ENCODE measurements at places on chromosomes 16 and 17. TPM values are rescaled to one million over a fixed set of nuclear protein-coding genes. Genes with fewer than 3 reads are reported as not detected.

GRCh38 chr17:64355536-64356303, 34.9 kb downstream of the PECAM1 start:
- peak; percentile 71 for DNase-seq

GRCh38 chr16:3101841-3102470, 2.9 kb upstream of the ZSCAN10 start:
- DNase-seq, result no peak

DNA sequence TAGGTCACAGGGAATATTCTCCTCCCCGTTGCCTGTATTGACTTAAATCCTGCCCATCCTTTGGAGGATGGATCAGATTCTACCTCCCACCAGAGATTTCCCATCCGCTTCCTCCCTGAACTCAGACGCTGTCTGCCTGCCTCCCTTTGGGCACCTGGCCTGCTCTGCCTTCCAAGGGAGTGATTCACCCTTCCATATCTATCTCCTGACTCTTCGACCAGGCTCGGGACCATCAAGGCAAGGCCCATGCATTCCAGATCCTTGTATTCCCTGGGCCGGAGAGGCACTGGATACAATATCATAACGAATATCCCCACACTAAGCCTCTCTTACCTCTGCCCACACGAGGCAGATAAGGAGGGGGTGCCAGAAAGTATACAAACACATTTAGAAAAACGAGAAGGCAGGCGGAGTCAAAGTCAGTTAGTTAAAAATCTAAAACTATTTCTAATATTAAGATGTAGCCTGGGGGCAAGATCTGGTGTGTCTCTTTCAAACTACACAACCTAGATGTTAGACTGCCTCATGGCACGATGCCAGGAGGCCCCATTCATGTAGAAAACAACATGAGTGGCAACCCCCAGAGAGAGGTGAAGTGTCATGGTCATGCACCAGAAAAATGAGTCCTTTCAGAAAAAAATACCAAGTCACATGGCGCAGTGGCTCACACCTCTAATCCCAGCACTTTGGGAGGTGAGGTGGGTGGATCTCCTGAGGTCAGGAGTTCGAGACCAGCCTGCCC, 9.2 kb downstream of the PMP22 start:
- peak; percentile 85 for DNase-seq

- no peak for DNase-seq
These were observed 212.5 kb downstream of the CCDC182 start for GRCh38 chr17:57532556-57532955.

DNA sequence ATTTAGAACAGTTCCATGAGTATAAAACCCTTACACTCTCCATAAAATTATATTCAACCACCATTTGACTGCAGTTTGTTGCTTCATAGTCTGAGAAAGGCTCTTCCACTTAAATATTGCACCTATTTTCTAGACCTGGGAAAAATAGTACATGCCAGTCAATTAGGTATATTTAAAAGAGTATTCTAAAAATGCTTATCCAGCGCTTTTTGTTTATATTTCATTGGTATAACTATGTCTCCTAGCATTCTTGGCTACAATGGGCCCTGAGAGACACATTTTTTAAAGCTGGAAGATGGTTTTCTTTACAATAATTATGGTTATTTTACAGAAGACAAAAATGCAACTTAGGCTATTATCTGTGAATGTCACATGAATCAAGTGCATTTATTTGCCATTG, 439.4 kb downstream of the KCNJ18 start:
- DNase-seq, result no peak

- DNase-seq, result no peak
These were observed 401.6 kb downstream of the NPIPA7 start for GRCh38 chr16:16780588-16780987.

DNA sequence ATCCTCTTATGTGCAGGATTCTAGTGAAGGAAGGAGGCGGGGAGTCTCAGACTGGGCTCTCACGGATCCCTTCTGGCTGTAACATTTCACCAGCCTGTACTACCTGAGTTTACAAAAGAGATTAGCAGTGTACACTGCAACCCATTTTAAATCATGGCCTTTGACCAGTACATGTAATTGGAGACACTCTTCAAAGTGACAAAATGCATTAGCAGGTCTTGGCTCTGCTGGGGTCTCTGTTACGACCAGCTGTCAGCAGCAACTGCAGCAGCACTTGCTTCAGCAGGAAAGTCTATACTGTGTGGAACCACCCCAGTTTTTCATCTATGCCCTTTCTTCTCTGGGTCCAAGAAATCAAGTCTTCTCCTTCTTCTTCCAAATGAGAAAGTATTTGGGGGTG, 322.8 kb upstream of the ASIC2 start:
- DNase-seq, result no peak

DNA sequence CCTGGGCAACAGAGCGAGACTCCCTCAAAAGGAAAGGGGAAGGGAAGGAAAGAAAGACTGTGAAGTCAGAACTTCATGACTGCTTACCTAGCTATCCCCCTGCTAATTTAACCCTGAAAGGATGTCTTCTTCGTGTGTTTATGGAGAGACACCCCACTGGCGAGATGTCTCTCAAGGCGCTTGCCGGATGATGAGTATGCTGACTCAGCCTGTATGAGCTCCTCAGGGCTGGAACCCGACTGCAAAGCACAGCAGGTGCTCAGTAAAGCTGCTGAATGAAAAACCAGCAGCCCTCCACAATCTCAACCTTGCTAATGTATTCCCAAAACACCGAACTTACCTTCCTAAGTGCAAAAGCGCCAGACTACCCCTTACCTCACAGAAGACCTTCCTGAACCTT, 2.3 kb downstream of the ANKFY1 start:
- no peak for DNase-seq

DNA sequence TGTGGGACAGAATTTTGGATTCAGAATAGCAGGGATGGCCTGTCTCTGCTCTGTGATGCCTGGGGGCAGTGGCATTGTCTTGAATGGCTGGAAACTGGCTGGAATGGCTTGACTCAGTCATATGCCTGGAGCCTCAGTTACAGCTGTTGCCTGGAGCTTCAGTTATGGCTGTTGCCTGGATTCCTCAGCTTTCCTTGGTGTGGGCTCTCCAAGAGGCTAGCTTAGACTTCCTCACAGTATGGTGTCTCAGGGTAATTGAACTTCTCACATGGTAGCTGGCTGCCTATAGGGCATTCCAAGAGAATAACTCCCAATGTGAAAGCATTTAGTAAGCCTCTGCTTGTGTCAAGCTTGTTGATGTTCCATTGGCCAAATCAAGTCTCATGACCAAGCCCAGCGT, 21.1 kb downstream of the KRT23 start:
- DNase-seq, result no peak

DNA sequence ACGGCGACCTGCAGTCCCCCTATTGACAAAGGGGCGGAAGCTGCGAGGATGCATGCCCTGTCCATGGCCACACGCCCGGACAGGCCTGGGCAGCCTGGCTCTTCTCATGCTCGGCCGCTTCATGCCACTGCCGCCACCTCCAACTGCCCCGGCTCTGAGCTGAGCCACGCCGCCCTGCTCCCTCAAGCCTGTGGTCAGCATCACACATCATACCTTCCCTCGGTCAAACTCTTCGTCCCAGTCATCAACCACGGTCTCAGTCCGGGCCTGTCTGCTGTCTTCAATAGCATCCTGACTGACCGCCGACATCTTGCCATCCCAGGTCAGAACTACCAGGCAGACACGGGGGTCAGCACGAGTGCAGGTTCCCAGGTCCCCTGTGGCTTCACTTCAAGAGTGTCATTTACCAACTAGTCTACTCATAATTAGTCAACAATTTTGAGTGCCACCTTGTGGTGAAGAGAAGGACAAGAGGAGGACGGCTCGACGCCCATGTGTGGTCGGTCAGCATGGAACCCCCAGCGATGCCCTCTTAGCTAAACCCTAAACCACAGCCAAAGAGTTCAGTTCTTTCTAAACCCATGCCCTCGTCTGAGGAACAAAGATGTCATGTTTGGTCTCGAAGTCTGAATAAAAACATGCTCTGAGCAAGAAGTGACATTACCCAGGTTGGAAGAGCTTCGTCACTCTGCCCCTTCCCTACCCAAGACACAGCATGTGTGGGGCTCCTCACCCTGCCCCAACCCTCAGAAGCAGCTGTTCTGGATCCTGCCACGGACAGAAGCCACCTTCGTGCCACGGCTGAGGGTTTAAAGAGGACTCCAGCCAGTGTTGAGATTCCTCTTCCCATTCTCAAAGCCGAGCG, 16.9 kb upstream of the CYTH1 start:
- DNase-seq, result peak; percentile 58

DNA sequence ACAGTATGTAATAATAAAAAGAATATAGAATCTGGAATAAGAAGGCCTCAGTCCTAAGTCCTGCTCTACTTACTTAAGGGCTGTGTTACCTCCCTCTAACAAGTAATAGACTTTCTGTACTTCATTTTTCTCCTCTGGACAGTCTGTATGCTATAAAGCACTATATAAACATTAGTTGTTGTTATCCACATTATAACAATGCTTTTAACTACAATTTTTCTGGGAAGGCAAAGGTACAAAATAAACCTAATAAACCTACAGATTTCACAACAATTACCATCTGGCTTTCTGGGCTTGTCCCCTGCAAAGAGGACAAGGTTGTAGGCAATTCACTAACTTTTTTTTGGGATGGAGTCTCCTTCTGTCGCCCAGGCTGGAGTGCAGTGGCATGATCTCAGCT, 32.7 kb downstream of the RFFL start:
- DNase-seq, result no peak

DNA sequence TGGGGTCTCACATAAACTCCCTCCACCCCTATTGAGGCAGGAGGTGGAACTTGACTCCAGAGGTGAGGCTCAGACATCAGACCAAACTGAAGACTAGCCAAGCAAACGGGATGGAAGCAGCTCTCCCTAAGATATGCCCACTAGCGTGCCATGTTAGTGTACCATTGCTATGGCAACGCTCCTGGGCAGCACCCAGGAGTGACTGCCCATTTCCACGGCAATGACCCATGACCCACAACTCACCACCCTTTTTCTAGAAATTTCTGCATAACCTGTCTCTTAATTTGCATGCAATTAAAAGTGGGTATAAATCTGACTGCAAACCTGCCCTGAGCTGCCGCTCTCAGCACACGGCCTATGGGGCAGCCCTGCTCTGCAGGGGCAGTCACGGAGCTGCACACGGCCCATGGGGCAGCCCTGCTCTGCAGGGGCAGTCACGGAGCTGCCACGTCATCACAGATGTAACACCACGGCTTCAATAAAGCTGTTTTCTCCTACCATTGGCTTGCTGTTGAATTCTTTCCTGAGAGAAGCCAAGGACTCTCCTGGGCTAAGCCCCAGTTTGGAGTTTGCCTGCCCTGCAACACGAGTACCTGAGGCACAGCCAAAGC, 164.3 kb downstream of the RBFOX3 start:
- peak; percentile 12 for DNase-seq

DNA sequence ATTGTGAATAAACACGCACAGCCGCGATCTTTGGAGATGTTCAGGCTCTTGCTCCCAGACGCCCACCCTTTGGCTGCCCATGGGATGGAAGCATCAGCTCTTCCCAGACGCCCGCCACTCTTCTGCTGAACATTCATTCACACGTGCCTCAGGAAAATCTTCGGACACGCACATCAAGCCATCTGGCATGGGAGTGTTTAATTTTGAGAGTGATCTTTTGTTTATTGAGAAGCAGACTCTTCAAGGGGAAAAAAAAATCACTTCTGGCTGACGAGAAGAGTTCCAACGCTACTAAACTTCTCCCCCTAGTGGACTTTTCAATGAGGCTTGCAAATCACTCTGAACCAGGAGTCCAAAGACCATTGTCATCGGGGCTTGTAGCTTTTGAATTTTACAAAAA, 62.0 kb upstream of the NUDT7 start:
- peak; percentile 70 for DNase-seq

PIPOX gene
- total RNA-seq, result not detected

C16orf74 gene
- 13.2 TPM for total RNA-seq

STX1B gene
- 2.0 TPM for total RNA-seq

MT1F gene
- not detected for total RNA-seq

KCTD11 gene
- total RNA-seq, result 24.9 TPM

CMTM1 gene
- 2.1 TPM for total RNA-seq

GPRC5B gene
- total RNA-seq, result 0.63 TPM

All from GM23248 (cell line).